Karpas-422 (cell line): ENCODE measurements at places on chromosomes 16 and 17. TPM values are rescaled to one million over a fixed set of nuclear protein-coding genes. Genes with fewer than 3 reads are reported as not detected.

SULT1A3 gene
- 7.1 and 13.8 TPM in 2 replicates for total RNA-seq

SPNS3 gene
- 4.1 and 12.9 TPM in 2 replicates for total RNA-seq

PTX4 gene
- not detected in 2 replicates for total RNA-seq

CLEC19A gene
- total RNA-seq, result not detected in 2 replicates

CDT1 gene
- total RNA-seq, result 20.4 and 40.3 TPM in 2 replicates

TBC1D28 gene
- not detected in 2 replicates for total RNA-seq

TBC1D3 gene
- 2.1 and 2.8 TPM in 2 replicates for total RNA-seq

KLHL11 gene
- total RNA-seq, result 14.3 and 19.0 TPM in 2 replicates

TEKT3 gene
- not detected in 2 replicates for total RNA-seq

LMF1 gene
- total RNA-seq, result 12.2 and 16.7 TPM in 2 replicates

TMEM88 gene
- 0.69 and 1.4 TPM in 2 replicates for total RNA-seq

HOXB7 gene
- total RNA-seq, result 9.7 and 12.1 TPM in 2 replicates

MILR1 gene
- 104 and 156 TPM in 2 replicates for total RNA-seq

ENO3 gene
- 31.1 and 31.6 TPM in 2 replicates for total RNA-seq
